ENCODE measurements at places on chromosomes 5 and 9.

DNA sequence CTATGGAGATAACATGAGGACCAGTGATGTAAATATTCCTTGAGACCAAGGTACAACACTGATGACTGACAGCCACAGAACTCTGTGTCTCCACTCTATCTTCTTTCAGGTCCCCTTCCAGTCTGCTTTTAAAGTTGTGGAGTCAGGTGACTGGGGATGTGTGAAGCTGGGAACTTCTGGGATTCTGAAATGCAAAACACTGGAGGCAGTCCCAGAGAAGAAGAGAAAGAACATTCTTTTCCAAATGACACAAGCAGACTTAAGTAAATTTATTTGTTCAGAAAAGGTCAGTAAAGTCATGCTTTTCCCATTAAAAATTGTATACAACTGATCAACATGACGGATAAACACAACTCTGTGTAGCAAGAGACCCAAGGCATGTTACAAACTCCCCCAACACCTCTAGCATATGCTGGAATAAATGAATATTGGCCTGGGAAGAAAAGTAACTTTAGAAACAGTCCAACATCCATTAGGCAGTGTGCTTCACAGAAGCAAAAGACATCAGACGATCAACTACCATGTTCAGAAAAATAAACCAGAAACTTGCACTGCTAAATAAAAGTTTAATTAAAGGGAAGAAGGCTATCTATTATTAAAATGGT, 92.4 kb upstream of the IFNK start:
- DNase-seq, result no peak

GRCh38 chr9:105711867-105712266, 17.5 kb downstream of the TMEM38B start:
- no peak for DNase-seq

- no peak for DNase-seq
These were observed 76.6 kb downstream of the ZNF618 start for GRCh38 chr9:113952676-113953075.

GRCh38 chr5:149727336-149728035, 2.6 kb upstream of the PPARGC1B start:
- DNase-seq, result no peak

- no peak for DNase-seq
These were observed 307.8 kb downstream of the RAB3C start for GRCh38 chr5:58890701-58891085.

DNA sequence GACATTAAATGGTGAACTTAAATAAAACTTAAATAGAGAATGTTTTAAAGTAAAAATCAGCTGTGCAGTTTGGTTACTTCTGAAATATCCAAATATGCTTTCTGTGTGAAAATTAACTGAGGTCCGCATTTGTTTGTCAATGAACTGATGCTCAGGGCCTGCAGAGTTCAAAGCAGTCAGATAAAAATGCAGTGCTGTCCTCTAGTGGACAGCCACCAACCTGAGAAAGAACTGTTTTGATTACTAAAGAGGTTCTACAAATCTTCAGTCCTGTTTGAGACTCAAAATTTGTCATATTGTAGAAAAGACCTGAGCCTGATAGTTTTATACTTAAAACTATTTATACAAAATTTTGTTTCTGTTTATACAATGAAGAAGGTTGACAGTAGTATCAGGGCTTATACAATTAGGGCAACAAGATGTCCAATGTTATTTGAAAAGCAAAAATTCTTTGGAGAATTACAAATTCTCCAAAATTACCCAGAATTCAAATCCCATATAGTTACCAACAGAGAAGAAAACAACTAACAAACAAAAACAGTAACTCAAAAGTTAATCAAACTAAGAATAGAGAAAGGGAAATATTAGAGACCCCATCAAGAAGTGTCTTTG, 232.3 kb upstream of the TBCA start:
- no peak for DNase-seq

- DNase-seq, result no peak
These were observed 184.3 kb downstream of the DAB2IP start for GRCh38 chr9:121835587-121836365.

GRCh38 chr9:133262226-133262625, 12.8 kb downstream of the ABO start:
- DNase-seq, result no peak
